ENCODE measurements at places on chromosomes 5 and 9. TPM values are rescaled to one million over a fixed set of nuclear protein-coding genes. Genes with fewer than 3 reads are reported as not detected.

Gene SLC34A1
- not detected for total RNA-seq

- no peaks in the 10 kb centered on the region for H3K4me1 ChIP-seq
- H3K36me3 ChIP-seq: no peaks in the 10 kb centered on the region
- no peak overlapping the region for H3K4me3 ChIP-seq
- no peak for DNase-seq
- no peak overlapping the region for H3K27ac ChIP-seq
Measured at GRCh38 chr9:3795556-3795955, 269.8 kb upstream of the RFX3 start.

Gene CDH12
- total RNA-seq: not detected

Gene CD14
- total RNA-seq: 0.58 TPM

DNA sequence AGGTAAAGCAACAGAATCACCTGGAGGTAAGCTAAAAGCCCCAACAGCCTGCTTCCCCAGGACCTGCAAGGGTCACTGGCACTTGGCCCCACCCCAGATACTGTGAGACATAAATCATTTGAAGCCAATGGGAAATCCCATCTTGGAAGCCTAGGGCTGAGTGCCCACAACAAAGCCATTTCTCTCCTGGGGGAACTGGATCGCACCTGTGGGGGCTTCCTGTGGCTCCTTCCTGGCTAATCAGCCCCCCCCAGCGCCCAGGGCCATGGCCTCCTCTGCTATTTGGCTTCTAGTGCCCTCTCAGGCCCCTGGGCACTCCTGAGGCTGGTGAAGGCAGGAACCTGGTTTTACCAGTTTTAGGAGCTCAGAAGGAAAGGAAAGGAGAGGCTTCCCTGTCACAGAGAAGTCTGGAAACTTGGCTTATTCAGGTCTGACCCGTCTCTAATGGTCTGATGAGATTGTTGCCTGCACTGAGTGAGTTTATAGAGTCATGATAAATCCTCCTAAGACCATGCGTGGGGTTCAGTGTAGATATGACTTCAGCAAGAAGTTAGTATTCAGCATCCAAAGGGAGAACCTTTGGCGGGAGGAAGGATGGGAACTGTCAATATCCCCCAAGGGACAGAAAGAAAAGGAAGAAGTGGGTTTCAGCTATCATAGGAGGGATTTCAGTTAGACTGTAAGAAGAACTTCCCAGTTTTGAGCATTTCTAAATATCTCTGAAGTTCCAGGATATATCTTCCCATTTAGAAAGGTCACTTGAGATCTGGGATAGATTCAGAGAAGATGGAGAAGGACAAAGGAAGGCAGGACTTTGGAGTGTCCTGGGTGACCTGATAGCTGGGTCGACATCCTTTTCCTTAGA is 1.2 kb downstream of the KCNMB1 start:
- H3K4me3 ChIP-seq: no peak overlapping the region
- H3K36me3 ChIP-seq: no peaks in the 10 kb centered on the region
- H3K27ac ChIP-seq: no peak overlapping the region
- no peak for DNase-seq
- peaks cover 3% of the 10 kb centered on the region for H3K27me3 ChIP-seq
- H3K4me1 ChIP-seq: peaks cover 3% of the 10 kb centered on the region

- H3K36me3 ChIP-seq: no peaks in the 10 kb centered on the region
- DNase-seq: no peak
- no peaks in the 10 kb centered on the region for H3K27me3 ChIP-seq
Measured at GRCh38 chr5:60149081-60149480, 255.6 kb upstream of the PDE4D start.

GRCh38 chr9:125176636-125177035 is 13.0 kb downstream of the PPP6C start:
- H3K4me1 ChIP-seq: peaks cover 40% of the 10 kb centered on the region
- H3K4me3 ChIP-seq: no peak overlapping the region
- no peak for DNase-seq
- no peak overlapping the region for H3K27ac ChIP-seq
- H3K27me3 ChIP-seq: no peaks in the 10 kb centered on the region
- H3K36me3 ChIP-seq: peaks cover 40% of the 10 kb centered on the region

- peaks cover 6% of the 10 kb centered on the region for H3K4me1 ChIP-seq
- no peak for DNase-seq
- no peak overlapping the region for H3K27ac ChIP-seq
Measured at GRCh38 chr9:35680331-35681105, 6.8 kb downstream of the CA9 start.

- no peak overlapping the region for H3K4me3 ChIP-seq
- no peak overlapping the region for H3K27ac ChIP-seq
- H3K27me3 ChIP-seq: no peaks in the 10 kb centered on the region
- DNase-seq: no peak
Measured at GRCh38 chr5:155299386-155300005, 285.9 kb downstream of the KIF4B start.

Gene ANKRD18B
- 0.14 TPM for total RNA-seq

DNA sequence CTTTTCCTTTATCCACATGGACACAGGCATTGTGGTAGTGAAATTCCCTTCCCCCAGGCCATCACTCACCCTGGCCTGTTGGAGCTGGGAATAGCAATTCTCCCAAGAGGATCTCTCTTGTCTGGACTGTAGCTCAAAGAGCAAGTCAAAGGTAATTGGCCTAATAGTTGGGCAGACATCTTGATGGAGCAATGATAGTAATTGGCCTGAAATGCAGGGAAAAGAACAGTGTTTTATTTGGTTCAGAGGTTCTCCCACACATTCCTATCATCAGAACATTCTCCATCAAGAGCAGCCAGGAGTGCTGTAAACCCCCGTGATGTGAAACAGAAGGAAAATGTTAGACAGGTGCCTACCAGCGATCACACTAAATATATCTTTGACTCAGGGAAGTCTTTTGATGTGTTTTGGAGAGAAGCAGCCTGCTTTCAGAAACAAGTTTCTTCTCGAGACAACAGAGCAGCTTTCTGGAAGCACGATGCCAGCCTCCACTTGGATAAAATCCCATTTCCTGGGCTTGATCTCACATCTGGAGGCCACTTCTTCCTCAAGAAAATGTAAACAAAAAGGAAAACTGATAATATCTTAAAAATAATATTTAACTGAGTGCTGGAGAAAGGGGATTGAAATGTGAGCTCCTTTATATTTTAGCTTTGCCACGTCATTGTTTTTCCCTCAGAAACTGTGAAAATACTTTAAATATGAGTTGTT is 198.1 kb upstream of the WWC1 start:
- H3K36me3 ChIP-seq: no peaks in the 10 kb centered on the region
- no peak overlapping the region for H3K27ac ChIP-seq
- H3K4me3 ChIP-seq: no peak overlapping the region
- H3K4me1 ChIP-seq: no peaks in the 10 kb centered on the region

DNA sequence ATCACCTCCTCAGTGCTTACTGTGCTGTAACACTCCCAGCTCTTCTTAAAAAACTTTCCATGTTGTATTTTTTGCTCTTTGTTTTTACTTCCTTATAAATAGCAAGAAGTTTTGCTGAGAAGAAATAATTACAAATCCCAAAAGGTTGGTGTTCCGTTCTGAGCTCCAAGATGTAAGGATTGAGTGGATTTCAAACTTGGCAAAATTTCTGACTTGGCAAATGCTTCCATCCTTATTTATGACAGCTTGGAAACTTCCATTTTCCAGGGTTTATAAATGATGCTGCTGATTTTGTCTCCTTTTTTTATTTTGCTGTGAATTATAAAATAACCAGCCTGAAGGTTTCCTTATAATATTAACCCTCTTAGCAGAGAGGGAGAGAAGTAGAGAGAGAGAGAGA is 151.9 kb downstream of the NTRK2 start:
- H3K27ac ChIP-seq: no peak overlapping the region
- H3K4me3 ChIP-seq: no peak overlapping the region
- H3K4me1 ChIP-seq: no peaks in the 10 kb centered on the region
- H3K36me3 ChIP-seq: no peaks in the 10 kb centered on the region
- no peaks in the 10 kb centered on the region for H3K27me3 ChIP-seq

Gene RRAGA
- 56.0 TPM for total RNA-seq

Gene NPR3
- total RNA-seq: not detected

- H3K4me3 ChIP-seq: no peak overlapping the region
- no peak for DNase-seq
- H3K27me3 ChIP-seq: peaks cover 4% of the 10 kb centered on the region
- no peak overlapping the region for H3K27ac ChIP-seq
- H3K4me1 ChIP-seq: no peaks in the 10 kb centered on the region
- no peaks in the 10 kb centered on the region for H3K36me3 ChIP-seq
Measured at GRCh38 chr5:10301266-10301665, 6.4 kb downstream of the CMBL start.

Gene NR4A3
- total RNA-seq: 36.9 TPM

- H3K4me1 ChIP-seq: peaks cover 18% of the 10 kb centered on the region
- DNase-seq: no peak
- H3K27ac ChIP-seq: no peak overlapping the region
- H3K27me3 ChIP-seq: peaks cover 67% of the 10 kb centered on the region
- H3K36me3 ChIP-seq: no peaks in the 10 kb centered on the region
Measured at GRCh38 chr9:96587338-96588315, 32.0 kb downstream of the CDC14B start.

DNA sequence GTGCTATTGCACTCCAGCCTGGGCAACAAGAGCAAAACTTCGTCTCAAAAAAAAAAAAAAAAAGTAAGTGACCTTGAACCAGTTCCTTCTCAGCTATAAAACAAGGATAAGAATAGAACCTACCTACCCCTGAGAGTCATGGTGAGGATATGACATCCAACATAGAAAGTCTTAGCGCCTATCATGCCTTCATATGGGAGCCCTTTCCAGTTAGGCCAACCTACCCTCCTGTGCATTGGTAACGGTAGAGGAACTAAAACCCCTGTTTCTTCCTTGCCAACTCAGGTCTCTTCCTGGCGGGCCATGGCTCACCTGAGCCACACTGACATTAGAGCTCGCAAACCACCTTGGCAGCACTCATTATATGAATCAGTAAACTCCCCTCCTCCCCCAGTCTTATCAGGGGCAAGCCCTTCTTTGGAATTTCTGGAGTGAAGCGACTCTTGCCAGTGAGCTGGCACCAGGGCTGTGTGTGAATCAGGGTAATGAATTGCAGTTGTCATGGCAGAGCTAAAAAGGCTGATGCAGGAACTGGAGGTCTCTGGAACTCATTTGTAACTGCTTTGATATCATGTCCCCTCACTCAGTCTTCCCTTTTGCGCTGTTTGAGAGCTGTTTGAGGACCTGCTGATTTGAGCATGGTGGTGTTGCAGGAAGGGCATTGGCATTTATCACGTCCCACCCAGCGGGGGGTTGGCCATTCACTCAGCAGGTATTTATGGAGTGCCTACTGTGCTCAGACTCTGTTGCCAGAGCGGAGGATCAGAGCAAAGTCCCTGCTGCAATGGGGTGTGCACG is 10.3 kb downstream of the WWC1 start:
- H3K27ac ChIP-seq: no peak overlapping the region
- H3K4me1 ChIP-seq: no peaks in the 10 kb centered on the region
- no peaks in the 10 kb centered on the region for H3K36me3 ChIP-seq

DNA sequence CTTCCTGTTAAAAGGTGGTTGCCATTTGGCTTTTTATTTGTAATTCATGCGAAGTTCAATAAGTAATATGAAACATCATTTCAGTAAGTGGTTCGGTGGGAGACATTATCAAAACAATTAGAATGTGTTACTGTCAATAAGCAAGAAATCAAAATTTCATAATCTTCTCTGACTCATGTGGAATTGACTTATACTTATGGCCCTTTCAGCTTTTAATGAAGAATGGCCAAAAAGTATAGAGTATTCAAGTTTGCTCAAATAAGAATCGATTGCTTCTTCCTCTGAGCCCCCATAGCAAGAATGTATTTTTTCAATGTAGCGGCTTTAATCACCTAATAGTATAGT is 174.5 kb downstream of the AOPEP start:
- no peak for DNase-seq
- H3K27me3 ChIP-seq: no peaks in the 10 kb centered on the region
- peaks cover 2% of the 10 kb centered on the region for H3K36me3 ChIP-seq
- H3K27ac ChIP-seq: no peak overlapping the region

Gene TMOD1
- total RNA-seq: 1.2 TPM

Gene ROR2
- total RNA-seq: not detected

Gene LCN6
- total RNA-seq: not detected

GRCh38 chr5:56352808-56353590 is 119.9 kb upstream of the ANKRD55 start:
- H3K27ac ChIP-seq: peak overlapping the region; percentile 84
- H3K27me3 ChIP-seq: no peaks in the 10 kb centered on the region
- no peak overlapping the region for H3K4me3 ChIP-seq
- DNase-seq: no peak
- no peaks in the 10 kb centered on the region for H3K36me3 ChIP-seq

Gene SV2C
- not detected for total RNA-seq

DNA sequence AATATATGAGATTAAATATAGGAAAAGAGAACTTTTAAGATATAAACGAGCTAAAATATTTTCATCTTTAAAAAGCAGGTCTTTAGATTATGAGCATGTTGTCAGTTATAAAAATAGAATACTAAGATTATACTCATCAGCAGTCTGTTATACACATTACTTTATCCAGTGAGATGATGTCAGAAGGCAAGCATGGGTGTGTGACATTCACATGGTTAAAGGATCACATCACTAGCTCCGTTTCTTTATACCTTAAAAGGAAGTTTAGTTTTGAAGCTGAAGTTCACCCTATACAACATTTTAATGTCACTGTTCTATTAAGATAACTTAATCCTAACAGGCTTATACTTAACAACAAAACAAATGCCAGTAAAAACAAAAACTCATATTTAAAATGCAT is 59.6 kb downstream of the RICTOR start:
- H3K4me1 ChIP-seq: peaks cover 27% of the 10 kb centered on the region
- H3K4me3 ChIP-seq: no peak overlapping the region
- H3K27me3 ChIP-seq: no peaks in the 10 kb centered on the region
- H3K36me3 ChIP-seq: peaks cover 51% of the 10 kb centered on the region
- DNase-seq: no peak

- no peaks in the 10 kb centered on the region for H3K4me1 ChIP-seq
- H3K27ac ChIP-seq: no peak overlapping the region
- no peak overlapping the region for H3K4me3 ChIP-seq
- DNase-seq: no peak
Measured at GRCh38 chr5:87432460-87432859, 19.7 kb upstream of the CCNH start.

Gene PAEP
- total RNA-seq: not detected

Gene EGFLAM
- total RNA-seq: not detected

Gene EFNA5
- total RNA-seq: not detected

DNA sequence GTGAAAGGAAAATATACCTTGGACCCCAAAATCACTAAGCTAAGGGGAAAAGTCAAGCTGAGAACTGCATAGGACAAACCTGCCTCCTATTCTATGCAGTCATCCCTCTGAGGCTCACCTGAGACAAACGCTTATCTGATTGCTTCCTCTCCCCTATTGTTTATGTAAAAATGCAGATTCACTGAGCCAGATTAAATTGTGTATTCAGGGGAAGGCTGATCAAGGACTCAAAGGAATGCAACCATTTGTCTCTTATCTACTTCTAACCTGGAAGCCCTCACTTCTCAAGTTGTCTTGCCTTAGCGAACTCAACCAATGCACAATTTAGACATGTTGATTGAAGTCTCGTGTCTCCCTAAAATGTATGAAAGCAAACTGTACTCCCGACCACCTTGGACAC is 13.3 kb downstream of the SPARC start:
- H3K4me3 ChIP-seq: no peak overlapping the region
- no peaks in the 10 kb centered on the region for H3K27me3 ChIP-seq
- H3K27ac ChIP-seq: no peak overlapping the region
- H3K36me3 ChIP-seq: no peaks in the 10 kb centered on the region

- H3K36me3 ChIP-seq: peaks cover 2% of the 10 kb centered on the region
- H3K27ac ChIP-seq: no peak overlapping the region
- DNase-seq: no peak
- peaks cover 70% of the 10 kb centered on the region for H3K27me3 ChIP-seq
Measured at GRCh38 chr5:52988335-52989024, 672 bp upstream of the ITGA2 start.

Gene CCL28
- total RNA-seq: 11.9 TPM

Measured in activated naive CD8-positive, alpha-beta T cell treated with anti-CD3 and anti-CD28 coated beads for 36 hours (primary cell).